Coronary artery (tissue), 2 donors: ENCODE measurements at places on chromosomes 7 and 10.

DNA sequence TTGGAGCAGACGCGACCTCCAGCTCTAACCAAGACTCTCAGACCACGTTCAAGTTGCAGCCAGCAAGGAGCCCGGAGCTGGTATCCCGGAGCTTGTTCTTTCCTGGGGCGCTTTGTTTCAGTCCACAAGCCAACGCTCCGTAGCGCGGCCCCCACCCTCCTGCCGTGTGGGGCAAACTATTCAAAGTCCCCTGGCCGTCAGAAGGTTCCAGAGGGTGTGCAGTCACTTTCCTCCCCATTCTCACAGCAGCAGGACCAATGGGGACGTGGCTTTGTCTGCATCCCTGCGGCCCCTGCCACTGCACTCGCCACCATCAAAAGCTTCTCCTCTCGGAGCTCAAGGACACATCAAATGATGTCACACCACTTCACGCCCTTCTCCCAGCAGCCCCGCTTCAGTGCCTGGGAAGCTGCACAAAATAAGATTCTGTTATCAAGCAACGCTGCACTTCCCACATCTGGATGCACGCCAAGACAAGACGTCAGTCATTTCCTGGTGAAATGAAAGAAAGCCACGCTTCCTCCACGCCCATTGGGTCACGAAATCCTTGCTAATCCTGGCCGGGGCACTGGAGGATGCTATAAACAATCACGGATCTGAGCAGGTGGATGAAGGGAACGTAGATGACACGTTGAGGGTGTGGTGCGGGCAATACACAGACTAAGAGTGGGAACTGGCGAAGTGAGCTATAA is 348.2 kb downstream of the PTPRN2 start:
- DNase-seq = no peak

- no peak for DNase-seq
Measured at GRCh38 chr10:122557516-122557915, 3.0 kb upstream of the DMBT1 start.

DNA sequence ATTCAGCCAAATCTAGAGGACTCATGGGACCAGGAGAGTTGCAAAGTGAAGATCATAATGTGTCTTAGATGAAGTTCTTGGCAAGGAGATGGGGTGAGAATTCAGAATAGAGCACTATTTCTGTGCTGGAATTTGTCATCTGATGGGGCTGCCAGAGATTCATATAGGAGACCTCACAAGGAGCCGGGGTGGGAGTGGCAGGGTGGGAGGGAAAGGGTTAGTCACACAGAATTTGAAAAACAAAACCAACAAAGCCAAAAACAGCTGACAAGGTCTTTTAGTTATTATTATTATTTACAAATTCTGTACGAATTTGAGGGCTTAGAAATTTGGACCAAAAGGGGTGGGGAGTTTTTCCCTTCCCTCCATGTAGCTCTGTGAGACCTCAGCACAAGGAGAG is 1.7 kb downstream of the SLC13A1 start:
- no peak for DNase-seq

DNA sequence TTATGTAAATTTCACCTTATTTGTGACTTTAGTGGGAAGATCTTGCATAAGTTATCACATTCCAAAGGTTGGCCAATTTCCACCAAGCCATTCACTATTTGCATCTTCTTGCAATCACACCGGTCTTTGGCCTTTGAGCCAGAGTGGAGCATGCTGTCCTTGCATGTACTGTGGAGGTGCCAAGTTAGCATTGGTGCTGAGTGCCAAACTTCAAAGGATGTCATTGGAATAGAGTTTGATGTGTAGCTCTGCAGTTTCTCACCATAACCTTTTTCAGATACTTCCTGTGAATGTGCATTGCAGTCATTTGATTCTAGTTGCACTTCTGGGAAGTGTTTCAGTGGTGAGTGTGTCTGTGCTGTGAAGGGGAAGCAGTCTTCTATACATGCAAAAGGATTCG is 620.6 kb downstream of the SUGCT start:
- DNase-seq = no peak

GRCh38 chr7:27616914-27617548 is 45.7 kb downstream of the HIBADH start:
- DNase-seq = no peak

DNA sequence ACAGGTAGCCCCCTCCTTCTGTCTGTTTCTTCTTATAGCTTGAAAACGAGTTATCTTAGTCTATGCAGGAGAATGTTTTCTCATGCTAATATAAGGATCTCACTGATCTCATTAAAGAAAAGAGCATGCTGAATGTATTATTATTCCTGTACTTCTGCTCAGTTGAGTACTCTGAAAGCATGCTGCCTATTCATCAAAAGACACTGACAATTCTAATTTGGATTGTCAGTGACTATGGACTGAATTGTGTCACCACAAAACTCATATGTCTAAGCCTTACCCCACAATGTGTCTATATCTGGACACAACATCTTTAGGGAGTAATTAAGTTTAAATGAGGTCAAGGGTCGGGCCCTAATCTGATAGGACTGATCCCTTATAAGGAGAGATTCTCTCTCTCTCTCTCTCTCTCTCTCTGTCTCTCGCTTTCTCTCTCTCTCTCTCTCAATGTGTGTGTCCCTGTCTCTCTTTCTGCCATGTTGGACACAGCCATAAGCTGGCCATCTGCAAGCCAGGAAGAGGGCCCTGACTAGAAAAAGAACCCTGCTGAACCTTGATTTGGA is 98.4 kb downstream of the GNAT3 start:
- no peak for DNase-seq

- no peak for DNase-seq
Measured at GRCh38 chr10:86652361-86653202, 1.8 kb upstream of the OPN4 start.

- DNase-seq = peak; percentile 72
Measured at GRCh38 chr10:112375721-112376395, 1.9 kb downstream of the ACSL5 start.

DNA sequence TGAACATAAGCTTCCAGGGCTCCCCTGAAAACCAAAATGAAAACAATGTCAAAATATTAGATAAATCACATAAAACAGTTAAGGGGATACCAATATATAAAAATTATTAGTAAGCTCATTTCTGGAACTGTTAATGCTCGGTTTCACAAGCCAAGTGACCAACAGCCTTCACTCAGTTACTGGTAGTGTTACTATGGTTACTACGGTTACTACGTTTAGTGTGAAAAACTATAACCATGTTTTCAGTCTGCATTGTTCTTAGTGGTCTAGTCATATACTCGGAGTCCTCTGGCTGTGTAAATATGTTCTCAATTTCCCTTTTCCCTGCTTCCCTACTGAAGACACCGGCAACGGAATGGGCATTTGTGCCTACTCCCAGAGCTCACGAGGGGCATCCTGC is 34.8 kb downstream of the HBP1 start:
- no peak for DNase-seq

GRCh38 chr10:126565441-126565840 is 105.1 kb downstream of the C10orf90 start:
- DNase-seq = no peak

GRCh38 chr7:30845426-30846135 is 66.1 kb upstream of the AQP1 start:
- DNase-seq = no peak

- no peak for DNase-seq
Measured at GRCh38 chr10:131979821-131980270, 1.9 kb downstream of the BNIP3 start.
